ENCODE measurements at places on chromosomes 6 and 20. TPM values are rescaled to one million over a fixed set of nuclear protein-coding genes. Genes with fewer than 3 reads are reported as not detected.

DYNLT2 gene
- 3.9 TPM for total RNA-seq

MTRF1L gene
- total RNA-seq = 17.2 TPM

TFAP2A gene
- not detected for total RNA-seq

HCRTR2 gene
- total RNA-seq = not detected

ROMO1 gene
- 48.8 TPM for total RNA-seq

KCNK5 gene
- 0.86 TPM for total RNA-seq

POPDC3 gene
- not detected for total RNA-seq

RSPO4 gene
- 0.25 TPM for total RNA-seq

MEI4 gene
- total RNA-seq = not detected

BLTP3A gene
- total RNA-seq = 7.1 TPM

HLA-DPA1 gene
- 102 TPM for total RNA-seq

AHI1 gene
- total RNA-seq = 12.9 TPM

GRCh38 chr6:33428966-33429749 is 9.3 kb downstream of the SYNGAP1 start:
- DNase-seq = no peak

GRCh38 chr20:38875175-38875993 is 50.8 kb upstream of the FAM83D start:
- DNase-seq = peak; percentile 82

GRCh38 chr20:4160761-4161305 is 145.5 kb upstream of the RNF24 start:
- no peak for DNase-seq

DNA sequence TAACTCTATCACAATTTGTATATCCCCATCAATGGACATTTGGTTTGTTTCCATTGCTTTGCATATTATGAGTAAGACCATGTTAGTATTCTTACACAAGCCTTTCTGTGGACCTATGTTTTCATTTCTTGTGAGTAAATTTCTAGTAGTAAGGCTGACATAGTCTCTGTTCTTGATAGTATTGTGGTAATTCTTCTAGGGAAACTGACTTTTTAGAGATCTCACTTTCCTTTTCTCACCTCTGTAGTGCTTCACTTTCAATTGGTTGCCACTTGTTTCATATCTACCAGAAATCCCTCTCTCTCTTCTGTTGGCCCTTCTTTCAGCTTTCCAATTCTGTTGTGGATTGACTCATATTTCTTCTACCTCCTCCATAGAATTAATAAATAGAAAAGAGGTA is 8.5 kb downstream of the ISM1 start:
- DNase-seq = no peak

GRCh38 chr6:106318061-106318460 is 7.5 kb downstream of the ATG5 start:
- no peak for DNase-seq

DNA sequence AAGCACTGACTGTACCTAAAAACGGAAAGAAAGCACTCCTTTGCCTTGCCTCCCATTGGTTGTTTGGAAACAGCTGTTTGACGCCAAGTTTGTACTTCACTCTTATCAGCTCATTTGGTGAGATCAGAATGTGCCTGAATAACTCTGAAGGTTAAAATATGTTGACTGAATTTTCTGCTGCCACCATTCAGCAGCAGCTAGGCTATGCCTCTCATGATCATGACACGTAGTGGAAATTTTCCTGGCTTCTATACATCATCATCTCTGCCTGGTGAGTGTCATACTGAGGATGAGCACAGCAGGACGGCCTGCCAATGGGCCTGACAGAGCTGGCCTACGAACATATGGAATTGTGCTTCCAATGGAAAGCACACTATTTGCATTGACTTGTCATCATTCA is 704.9 kb upstream of the CITED2 start:
- no peak for DNase-seq

- DNase-seq = no peak
Measured at GRCh38 chr6:69973763-69974162, 107.4 kb downstream of the COL19A1 start.

DNA sequence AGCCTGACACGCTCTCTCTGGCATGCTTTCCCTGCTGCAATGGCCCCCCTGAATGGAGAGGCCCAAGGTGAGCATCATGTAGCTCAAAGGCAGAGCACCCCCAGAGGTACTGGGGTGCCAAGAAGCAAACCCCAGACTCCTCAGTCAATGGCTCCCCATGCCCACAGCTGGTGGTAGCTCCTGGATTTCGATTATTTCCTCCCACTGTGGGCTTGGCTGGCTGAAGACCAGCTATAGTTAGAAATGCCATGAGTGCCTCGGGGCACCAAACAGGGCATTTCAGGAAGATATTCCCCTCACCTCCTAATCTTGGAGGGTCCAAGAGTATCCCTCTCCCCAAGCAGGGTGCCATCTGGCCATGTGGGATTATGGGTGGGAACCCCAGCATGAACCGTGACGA is 16.8 kb downstream of the MAP1LC3A start:
- no peak for DNase-seq

- no peak for DNase-seq
Measured at GRCh38 chr20:9141921-9142320, 73.0 kb downstream of the PLCB4 start.

GRCh38 chr6:155117785-155118184 is 122.7 kb downstream of the TIAM2 start:
- DNase-seq = no peak

DNA sequence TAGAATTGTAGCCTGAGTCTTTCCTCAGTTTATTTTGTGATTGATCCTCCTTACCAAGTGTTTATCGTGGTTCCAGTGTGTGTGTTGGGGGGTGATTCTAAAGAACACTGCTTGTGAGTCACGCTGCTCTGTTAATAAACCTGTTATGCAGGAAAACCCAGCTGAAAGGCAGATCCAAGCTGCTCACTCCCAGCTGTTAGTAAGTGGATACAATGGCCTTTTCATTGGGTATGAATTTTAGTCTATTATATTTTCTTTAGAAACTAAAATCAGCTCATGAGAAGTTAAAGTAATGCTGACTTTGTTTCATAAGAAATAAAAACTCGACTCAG is 12.2 kb upstream of the DSTN start:
- DNase-seq = no peak

DNA sequence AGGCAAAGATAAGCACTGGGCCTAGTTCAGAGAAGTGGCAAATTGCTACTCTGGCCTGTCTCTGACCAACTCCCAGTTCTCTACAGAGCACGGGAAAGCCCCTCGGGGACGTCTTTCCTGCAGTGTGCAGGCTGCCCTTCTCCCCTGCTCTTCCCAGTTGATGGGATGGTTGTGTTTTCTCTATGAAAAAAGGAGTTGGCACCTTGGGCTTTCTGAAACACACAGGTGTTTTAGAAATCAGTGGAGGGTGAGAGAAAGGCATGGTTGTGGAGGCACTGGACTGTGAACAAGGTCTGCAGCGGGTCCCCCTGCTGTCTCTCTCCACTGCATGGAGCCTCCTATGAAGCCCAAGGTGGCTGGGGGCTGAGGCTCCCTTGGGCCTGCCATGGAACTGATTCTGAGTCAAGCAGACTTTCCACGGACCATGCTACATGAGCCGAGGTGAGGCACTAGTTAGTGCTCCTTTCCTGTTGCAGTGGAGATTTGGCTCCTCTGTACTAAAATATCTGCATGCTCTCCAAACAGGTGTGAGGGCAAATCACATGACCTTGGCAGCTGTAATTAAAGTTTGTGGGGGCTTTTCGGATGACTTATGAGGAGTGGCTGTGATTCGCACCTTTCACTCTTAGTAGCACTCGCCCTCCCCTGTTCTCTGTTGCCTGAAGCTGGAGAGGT is 16.3 kb downstream of the GTSF1L start:
- no peak for DNase-seq

- no peak for DNase-seq
Measured at GRCh38 chr6:125866433-125866832, 75.7 kb downstream of the NCOA7 start.

GRCh38 chr6:40369891-40370290 is 217.3 kb downstream of the LRFN2 start:
- no peak for DNase-seq

DNA sequence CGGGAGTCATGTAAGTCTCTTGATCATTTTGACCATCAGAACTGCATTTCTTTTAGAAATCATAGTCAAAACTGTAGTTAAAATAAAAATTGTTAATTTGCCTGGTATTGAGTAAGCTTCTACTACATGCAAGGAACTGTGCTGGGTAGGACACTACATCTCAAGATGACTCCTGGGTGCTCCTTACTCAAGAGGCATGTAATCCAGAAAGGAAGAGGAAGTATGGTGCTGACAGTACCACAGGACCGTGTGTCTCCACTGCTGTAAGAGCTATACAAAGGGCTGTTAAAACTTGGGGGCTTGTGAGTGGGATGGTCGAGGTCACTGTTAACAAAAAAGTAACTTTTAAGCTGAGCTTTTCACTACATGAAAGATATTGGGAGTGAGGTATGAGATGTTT is 508.3 kb upstream of the SOX4 start:
- DNase-seq = no peak

DNA sequence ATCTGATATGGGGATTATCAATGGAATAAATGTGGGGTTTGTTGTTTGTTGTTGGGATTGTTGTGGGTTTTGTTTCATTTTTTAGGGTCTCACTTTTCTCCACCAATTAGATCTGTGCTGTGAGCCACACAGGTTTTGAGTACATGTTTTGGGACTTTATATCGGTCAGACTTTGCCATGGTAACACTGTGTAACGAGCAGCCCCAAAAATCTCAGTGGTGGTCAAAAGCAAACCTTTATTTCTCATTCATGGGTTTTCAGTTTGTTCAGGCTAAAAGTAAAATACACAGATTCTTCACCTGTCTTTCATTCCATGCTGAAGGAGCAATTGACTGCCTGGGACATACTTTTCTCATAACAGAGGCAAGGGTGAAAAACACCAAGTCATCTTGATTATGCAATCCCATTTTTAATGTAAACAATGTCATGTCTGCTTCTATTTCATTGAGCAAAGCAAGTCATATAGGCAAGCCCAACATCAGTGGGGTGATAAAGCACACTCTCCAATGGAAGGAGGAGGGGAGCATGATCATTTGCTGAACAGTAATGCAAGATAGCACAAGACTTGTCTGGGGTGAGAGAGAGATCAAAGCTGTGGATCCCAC is 101.1 kb upstream of the PLCB4 start:
- no peak for DNase-seq

- DNase-seq = no peak
Measured at GRCh38 chr6:151493804-151494234, at the start of gene CCDC170. Gene CCDC170 (plus strand): TSS chr6:151494017. CDS start chr6:151494129, 112 bp downstream.

- no peak for DNase-seq
Measured at GRCh38 chr6:145275019-145275418, 460.3 kb downstream of the EPM2A start.
